Left renal cortex interstitium (tissue), 4 donors: ENCODE measurements at places on chromosomes 3 and 15. TPM values are rescaled to one million over a fixed set of nuclear protein-coding genes. Genes with fewer than 3 reads are reported as not detected.

ASB14 gene
- 0.52 TPM for polyA plus RNA-seq

LRRC34 gene
- polyA plus RNA-seq, result 8.2 TPM

DYNLT2B gene
- polyA plus RNA-seq, result 44.8 TPM

GPR171 gene
- 0.33 TPM for polyA plus RNA-seq

XIRP1 gene
- polyA plus RNA-seq, result 0.34 TPM

ZNF662 gene
- polyA plus RNA-seq, result 18.4 TPM

DNA sequence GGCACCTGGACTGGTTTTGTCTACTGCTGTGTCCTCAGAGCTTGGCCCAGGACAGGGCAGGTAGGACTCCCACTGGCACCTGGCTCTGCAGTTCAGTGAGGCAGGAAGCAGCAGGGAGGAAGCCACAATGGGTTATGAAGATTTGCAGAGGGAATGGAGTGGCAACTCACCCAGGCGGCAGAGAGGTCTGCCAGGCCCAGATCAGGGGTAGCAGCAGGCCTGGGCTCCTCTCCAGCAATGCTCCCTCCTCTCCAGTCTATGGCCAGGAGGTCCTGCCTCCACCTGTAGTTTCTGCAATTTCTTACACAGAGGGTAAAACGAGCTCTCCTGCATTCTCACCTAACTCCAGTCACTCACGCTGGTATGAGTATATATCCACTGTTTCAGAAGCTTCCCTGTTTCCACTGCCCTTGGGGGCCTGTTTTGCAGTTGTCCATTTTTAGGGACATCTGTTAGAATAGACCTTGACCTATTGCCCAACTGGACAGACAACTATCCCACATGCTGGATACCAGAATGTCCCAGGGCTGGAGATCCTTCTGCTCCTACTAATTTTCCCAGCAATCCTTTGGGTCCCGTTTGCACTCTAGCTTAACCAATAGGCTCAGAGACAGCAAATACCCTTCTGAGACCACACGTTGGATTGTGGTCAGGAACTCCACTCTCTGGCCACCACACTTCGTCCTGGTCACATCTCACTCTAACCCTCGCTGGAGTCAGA is 35.2 kb downstream of the HMCES start:
- no peak for DNase-seq

GRCh38 chr3:61650276-61650675 is 88.9 kb downstream of the PTPRG start:
- no peak for DNase-seq

GRCh38 chr15:74422265-74422651 is 11.5 kb downstream of the SEMA7A start:
- no peak for DNase-seq

DNA sequence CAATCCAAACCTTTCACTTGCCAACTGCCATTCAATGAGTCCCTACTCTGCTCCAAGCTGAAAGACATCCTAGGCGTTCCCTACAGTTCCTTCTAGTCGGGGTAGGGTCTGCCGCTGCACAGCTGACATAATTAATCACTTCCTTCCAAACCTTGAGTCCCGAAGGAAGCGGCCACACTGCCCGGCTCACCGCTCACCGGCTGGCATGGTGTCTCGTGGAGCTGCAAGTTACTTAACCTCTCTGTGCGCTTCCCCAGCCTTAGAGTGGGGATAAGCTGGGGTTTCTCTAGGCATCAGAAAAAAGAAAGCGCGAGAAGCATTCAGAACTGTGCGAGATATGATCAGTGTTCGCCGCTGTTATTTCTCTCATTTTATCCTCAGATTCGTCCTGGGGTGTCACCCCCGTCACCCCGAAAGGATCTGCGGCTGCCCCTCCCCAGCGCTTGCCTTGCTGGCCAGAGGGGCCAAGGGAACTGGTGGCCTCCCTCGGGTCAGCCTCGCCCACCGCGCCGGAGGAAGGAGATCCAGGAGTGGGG is 748 bp downstream of the MRPS25 start:
- no peak for DNase-seq

GRCh38 chr15:77907824-77908751 is 169.4 kb downstream of the TBC1D2B start:
- DNase-seq, result no peak

GRCh38 chr3:115928376-115928775 is 305.1 kb downstream of the GAP43 start:
- DNase-seq, result no peak

DNA sequence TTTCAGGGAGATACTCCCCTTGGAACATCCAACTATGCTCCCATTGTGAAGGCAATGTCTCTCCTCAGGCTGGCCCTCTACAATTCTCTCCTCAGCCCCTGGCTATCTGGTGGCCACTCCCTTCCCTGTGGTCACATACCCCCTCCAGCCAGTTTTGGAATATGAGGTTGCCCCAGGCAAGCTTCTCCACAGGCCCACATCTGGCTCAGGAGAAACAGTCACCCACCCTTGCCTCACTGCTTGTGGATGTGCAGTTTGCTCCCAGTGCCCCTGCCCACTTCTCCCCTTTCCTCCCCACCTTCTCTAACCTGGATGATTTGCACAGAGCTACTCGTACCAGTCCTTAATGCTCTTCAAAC is 15.7 kb upstream of the TIPARP start:
- no peak for DNase-seq

DNA sequence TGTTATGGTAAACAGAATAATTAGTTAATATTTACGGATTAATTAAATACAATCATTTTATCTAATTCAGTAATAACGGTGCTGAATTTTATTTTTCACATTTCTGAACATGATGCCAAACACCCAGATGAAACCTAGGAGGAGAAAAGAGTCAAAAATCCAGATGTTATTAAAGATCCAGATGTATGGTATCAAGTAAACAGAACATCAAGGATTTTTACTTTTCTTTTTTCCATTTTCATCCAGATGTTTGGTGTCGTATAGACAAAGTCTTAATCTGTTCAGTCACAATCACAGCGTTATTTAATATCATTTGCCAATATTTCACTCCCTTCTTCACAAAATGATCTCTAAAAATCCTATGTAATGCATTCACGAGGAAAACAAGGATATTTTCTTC is 64.0 kb upstream of the NR2F2 start:
- DNase-seq, result no peak

DNA sequence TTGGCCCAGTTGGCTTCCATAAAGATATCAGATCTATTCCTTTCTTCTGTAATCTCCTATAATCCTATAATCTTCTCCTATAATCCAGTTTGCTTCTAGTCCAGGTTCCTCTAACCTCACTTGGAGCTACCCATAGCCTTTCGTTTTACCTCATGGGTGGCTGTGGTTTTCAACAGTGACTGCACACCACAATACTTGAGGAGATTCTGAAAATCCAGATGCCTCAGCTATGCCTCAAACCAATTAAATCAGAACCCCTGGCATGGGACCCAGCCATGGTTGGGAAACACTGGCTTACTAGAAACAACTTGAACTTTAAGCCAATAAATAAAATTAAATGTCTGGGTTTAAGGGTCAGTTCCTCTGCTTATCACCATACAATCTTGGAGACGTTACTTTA is 86.1 kb upstream of the NTRK3 start:
- no peak for DNase-seq

DNA sequence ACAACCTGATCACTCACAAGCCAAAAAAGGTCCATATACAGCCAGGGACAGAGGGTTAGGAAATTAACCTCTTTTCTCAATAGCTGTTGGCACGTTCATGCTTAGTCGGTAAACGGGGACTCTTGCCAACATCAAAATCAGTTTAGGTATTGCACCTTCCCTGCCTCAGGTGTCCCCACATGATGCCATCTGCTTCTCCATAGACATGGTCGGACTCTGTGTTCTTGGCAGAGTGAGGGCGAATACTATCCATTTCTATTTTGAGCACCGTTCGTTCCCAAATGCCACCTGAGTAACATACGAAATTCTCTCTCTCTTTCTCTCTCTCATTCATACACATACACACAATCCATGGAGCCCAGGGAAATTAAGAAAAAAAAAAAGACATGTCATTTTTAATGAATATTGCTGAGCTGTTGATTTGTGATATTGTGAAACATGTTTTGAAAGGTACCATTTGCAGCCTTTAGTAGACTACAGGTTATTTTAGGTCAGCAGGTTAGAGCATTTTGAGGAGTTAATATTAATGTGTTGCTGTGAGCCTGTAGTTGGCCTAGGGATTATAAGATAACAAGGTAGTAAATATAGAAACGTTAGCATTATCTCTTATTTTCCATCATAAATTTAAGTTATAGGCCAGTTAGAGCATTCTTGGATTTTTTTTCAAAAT is 78.5 kb downstream of the GHSR start:
- no peak for DNase-seq

DNA sequence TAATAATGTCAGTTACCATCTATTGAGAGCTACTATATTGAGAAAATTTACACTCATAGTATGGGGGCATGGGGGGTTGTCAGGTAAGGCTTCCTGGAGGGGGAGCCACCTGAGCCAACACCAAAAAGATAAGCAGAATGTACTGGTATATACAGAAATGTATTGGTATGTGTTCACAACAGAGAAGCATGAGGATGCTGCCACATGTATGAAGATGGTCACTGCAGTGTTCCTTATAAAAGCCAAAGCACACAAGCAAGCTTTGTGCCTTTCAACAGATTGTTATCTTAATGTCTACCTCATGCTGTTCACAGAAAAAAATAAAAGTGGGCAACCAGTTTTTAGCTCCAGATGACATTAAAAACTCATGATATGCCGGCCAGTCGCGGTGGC is 149.0 kb downstream of the MAGI1 start:
- no peak for DNase-seq

GRCh38 chr3:150419959-150420358 is 11.9 kb downstream of the TSC22D2 start:
- DNase-seq, result no peak

DNA sequence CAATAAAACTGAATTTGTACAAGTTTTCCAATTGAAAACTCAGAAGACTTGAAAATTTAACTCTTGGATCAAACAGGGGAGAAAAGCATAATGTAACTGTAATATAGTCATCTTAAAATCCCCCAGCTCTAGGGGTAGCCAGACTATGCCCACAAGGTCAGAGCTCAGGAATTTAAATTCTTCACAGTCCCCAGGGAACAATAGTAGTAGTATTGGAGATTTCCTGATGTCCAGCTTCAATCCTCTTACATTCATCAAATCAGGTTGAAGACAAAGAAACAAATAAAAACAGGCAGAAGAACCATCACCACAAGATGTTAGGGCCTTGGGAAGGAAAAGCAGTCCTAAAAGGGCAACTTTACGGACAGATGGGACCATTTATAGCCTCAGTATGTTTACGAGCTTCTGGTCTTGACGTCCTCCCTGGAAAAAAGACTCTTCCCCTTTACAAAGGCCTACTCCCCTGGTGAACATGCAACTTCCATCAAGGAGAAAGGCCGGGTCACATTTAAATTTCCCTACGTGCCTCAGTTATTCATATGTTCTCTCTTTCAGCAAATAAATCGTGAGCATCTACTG is 96.8 kb downstream of the PLCH1 start:
- no peak for DNase-seq

GRCh38 chr3:184203526-184203925 is 17.5 kb downstream of the ABCF3 start:
- no peak for DNase-seq

DNA sequence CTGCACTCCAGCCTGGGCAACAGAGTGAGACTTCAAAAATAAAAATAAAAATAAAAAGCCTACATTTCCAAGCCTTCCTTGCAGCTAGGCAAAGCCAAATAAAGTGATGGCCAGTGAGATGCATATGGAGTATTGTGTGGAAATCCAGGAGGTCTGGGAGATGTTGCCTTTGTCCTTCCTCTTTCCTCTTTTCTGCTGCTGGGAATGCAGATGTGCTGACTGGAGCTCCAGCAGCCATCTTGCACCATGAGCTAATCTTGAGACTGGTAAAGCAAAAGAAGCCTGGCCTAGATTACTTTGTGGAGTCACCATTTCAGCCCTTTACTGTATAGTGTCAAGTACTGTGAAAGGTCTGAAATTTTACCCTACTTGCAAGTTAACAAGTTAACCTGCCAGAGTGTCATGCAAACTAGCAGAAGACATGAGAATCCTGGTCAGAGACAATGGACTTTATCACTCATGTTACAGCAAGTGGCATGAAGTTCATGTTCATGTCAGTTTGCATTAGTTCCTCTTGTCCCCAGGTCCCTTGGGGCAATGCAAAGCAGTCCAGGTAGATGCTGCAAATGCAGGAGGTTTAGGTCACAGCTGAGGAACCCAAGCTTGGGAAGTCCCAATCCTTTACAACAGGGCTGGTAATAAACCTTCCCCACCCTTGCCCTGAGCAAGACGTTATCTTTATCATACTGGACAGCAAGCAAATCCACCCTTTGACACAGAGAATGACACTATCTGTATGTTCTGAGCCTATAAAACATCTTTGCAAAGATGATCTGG is 103.1 kb downstream of the TLE3 start:
- DNase-seq, result no peak
